Spinal cord (tissue), 10 donors: ENCODE measurements at places on chromosomes 2 and 18. TPM values are rescaled to one million over a fixed set of nuclear protein-coding genes. Genes with fewer than 3 reads are reported as not detected.

DNA sequence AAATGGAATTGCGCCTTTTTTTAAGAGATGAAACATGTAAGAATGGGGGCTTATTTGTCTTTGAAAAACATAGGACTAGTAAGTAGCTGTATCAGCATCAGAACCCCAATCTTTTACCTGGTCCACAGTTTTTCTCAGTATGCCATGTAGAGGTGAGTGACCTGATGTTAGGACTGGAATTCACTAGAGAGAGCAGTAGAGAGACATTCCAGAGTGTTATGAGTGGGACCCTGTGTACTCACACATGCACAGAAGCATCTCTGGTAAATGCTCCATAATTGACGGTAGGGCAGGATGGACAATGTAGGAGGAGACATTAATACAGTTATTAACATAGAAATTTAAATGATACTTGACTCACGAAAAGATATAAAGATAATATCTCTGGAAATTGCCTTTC, 1.4 kb upstream of the GALNT13 start:
- no peak overlapping the region for H3K4me3 ChIP-seq
- peaks cover 9% of the 10 kb centered on the region for H3K4me1 ChIP-seq
- no peak for DNase-seq

The NCK2 gene
- 40.9 TPM for total RNA-seq

- H3K4me3 ChIP-seq = no peak overlapping the region
- DNase-seq = no peak
- no peak overlapping the region for H3K27ac ChIP-seq
- no peaks in the 10 kb centered on the region for H3K27me3 ChIP-seq
- peaks cover 19% of the 10 kb centered on the region for H3K36me3 ChIP-seq
Measured at GRCh38 chr2:55355451-55355850, 64.2 kb downstream of the CCDC88A start.

DNA sequence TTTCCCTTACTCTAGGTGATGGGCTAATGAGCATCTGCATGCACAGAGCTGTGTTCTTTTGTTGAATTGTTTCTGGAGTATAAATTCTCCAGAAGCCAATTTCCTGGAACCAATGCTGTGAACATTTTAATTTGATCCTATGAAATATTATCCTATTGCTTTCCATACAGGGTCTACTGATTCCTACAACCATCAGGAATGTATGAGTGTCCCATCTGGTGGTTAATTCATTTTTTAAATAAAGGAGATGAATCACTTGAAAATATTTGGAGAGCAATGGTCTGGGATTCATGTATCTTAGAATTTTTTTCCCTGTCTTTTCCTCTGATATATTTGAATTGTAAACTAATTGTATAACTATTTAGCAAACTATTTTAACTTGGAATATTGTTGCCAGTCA, 14.0 kb downstream of the KIF5C start:
- peaks cover 10% of the 10 kb centered on the region for H3K4me1 ChIP-seq
- no peaks in the 10 kb centered on the region for H3K36me3 ChIP-seq
- H3K4me3 ChIP-seq = no peak overlapping the region
- no peak overlapping the region for H3K27ac ChIP-seq

The CRYGC gene
- not detected for total RNA-seq

DNA sequence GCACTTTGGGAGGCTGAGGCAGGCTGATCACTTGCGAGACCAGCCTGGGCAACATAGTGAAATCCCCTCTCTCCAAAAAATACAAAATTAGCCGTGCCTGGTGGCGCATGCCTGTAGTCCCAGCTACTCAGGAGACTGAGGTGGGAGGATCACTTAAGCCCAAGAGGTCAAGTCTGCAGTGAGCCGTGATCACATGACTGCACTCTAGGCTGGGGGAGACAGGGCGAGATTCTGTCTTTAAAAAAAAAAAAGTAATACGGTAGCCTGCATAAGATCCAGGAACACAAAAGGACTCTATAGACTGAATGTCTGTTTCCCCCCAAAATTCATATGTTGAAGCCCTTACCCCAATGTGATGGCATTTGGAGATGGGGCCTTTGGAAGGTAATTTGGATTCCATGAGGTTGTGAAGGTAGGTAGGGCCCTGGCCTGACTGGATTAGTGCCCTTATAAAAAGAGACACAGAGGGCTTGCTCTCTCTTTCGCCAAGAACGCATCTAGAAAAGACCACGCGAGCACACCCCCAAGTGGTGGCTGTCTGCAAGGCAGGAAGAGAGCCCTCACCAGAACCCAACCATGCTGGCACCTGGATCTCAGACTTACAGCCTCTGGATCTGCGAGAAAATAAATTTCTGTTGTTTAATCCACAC, 17.0 kb downstream of the MBOAT2 start:
- no peaks in the 10 kb centered on the region for H3K27me3 ChIP-seq
- H3K4me1 ChIP-seq = no peaks in the 10 kb centered on the region
- H3K4me3 ChIP-seq = no peak overlapping the region
- no peak overlapping the region for H3K27ac ChIP-seq

The TBC1D8 gene
- total RNA-seq = 21.3 TPM

- DNase-seq = peak; percentile 59
- no peak overlapping the region for H3K27ac ChIP-seq
- peaks cover 7% of the 10 kb centered on the region for H3K4me1 ChIP-seq
- H3K36me3 ChIP-seq = no peaks in the 10 kb centered on the region
Measured at GRCh38 chr2:102839668-102840388, 78.0 kb downstream of the TMEM182 start.

GRCh38 chr2:42953216-42953615, 160.8 kb upstream of the HAAO start:
- no peak overlapping the region for H3K27ac ChIP-seq
- H3K4me1 ChIP-seq = peaks cover 26% of the 10 kb centered on the region
- H3K4me3 ChIP-seq = no peak overlapping the region
- no peak for DNase-seq
- no peaks in the 10 kb centered on the region for H3K27me3 ChIP-seq

GRCh38 chr2:111696226-111696625, 187.8 kb downstream of the ANAPC1 start:
- no peak for DNase-seq
- H3K27ac ChIP-seq = no peak overlapping the region
- no peaks in the 10 kb centered on the region for H3K4me1 ChIP-seq
- H3K36me3 ChIP-seq = no peaks in the 10 kb centered on the region

The SPEG gene
- total RNA-seq = 12.2 TPM

- H3K4me3 ChIP-seq = no peak overlapping the region
- no peaks in the 10 kb centered on the region for H3K27me3 ChIP-seq
- H3K4me1 ChIP-seq = no peaks in the 10 kb centered on the region
- no peaks in the 10 kb centered on the region for H3K36me3 ChIP-seq
Measured at GRCh38 chr18:35749701-35750100, 168.2 kb downstream of the GALNT1 start.

DNA sequence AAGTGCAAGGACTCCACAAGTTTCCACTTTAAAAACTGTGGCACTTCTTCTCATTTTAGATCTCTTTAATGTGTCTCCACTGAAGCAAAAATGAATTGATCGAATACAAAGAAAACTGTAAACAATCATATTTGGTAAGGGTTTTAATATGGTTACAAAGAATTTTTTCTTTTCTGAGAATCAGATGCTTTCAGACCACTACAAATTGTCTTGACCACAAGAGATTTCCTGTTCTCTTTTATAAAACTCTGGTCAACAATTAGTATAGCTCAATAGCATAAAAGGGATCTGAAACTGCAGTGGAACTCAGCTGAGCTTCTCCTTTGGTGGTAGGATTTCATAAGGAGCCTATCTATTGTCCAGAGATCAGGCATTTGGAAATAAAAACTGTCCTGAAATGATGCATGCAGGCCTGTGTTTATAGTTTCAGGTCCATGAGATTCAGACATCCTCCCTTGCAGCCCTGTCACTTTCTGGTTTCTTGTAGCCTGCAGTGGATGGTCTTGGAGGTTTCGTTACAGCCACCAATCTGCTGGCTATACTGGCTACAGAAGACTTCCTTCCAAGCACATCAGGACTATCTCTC, 120.0 kb downstream of the DOCK10 start:
- peaks cover 17% of the 10 kb centered on the region for H3K36me3 ChIP-seq
- peaks cover 7% of the 10 kb centered on the region for H3K4me1 ChIP-seq
- DNase-seq = no peak
- H3K27ac ChIP-seq = no peak overlapping the region

DNA sequence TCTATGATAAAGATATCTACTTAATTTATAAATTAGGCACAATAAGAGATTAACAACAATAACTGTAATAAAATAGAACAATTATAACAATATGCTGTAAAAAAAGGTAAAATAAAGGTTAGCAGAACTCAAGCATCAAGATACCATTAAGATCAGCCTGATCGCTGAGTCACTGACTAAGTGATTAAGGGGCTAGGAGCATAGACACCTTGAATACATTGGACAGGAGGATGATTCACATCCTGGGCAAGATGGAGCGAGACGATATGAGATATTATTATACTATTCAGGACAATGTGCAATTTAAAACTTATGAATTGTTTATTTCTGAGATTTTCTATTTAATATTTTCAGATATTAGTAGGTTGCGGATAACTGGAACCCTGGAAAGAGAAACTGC, 1277.8 kb upstream of the ZEB2 start:
- H3K27ac ChIP-seq = no peak overlapping the region
- no peaks in the 10 kb centered on the region for H3K4me1 ChIP-seq
- H3K4me3 ChIP-seq = no peak overlapping the region
- no peak for DNase-seq
- H3K36me3 ChIP-seq = no peaks in the 10 kb centered on the region

The SAG gene
- 0.69 TPM for total RNA-seq

DNA sequence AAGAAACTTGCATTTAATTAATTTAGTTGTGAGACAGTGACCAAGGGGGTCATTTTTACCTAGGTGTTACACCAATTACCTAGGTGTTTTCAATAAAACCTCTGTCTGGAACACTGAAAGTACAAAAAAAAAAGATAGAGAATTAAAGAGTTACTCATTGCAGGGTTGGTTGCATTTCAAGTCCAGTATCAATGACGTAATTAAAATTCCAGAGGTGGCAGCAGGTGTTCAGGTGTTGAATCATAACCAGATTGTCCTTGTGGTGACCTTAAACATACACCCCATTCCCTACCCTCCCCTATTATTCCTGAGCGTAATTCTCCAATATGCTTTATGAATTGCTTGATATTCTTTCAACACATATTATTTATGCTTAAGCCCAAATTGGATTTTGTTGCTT, 352.0 kb upstream of the SLC8A1 start:
- DNase-seq = no peak
- H3K4me1 ChIP-seq = no peaks in the 10 kb centered on the region
- no peak overlapping the region for H3K4me3 ChIP-seq
- H3K27me3 ChIP-seq = no peaks in the 10 kb centered on the region
- H3K27ac ChIP-seq = no peak overlapping the region
- H3K36me3 ChIP-seq = no peaks in the 10 kb centered on the region

- H3K36me3 ChIP-seq = no peaks in the 10 kb centered on the region
- no peak overlapping the region for H3K27ac ChIP-seq
- no peaks in the 10 kb centered on the region for H3K27me3 ChIP-seq
- no peaks in the 10 kb centered on the region for H3K4me1 ChIP-seq
- no peak for DNase-seq
Measured at GRCh38 chr2:165251366-165251765, 12.2 kb downstream of the SCN2A start.

GRCh38 chr2:238024986-238025385, 35.8 kb upstream of the SCLY start:
- no peaks in the 10 kb centered on the region for H3K4me1 ChIP-seq
- no peak overlapping the region for H3K4me3 ChIP-seq
- H3K27me3 ChIP-seq = no peaks in the 10 kb centered on the region
- H3K36me3 ChIP-seq = peaks cover 16% of the 10 kb centered on the region

The NMUR1 gene
- total RNA-seq = 0.30 TPM

DNA sequence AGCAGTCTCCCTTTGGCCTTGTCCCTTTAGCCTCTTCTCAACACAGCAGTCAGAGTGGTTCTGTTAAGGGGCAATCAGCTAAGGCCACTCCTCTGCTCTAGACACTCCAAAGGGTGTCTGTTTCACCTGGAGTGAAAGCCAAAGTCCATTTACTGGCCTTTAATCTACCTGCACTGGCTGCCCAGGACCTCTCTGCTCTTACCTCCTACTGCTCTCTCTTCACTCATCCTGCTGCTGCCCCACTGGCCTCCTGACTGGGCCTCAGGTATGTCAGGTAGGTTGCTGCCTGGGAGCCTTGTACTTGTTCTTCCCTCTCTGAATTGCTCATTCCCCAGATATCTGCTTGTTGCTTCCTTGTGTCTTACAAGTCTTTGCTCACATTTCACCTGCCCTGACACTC, 68.2 kb downstream of the PIKFYVE start:
- H3K4me3 ChIP-seq = no peak overlapping the region
- no peaks in the 10 kb centered on the region for H3K27me3 ChIP-seq
- DNase-seq = no peak
- no peaks in the 10 kb centered on the region for H3K4me1 ChIP-seq

The FOXD4L1 gene
- total RNA-seq = 0.10 TPM

DNA sequence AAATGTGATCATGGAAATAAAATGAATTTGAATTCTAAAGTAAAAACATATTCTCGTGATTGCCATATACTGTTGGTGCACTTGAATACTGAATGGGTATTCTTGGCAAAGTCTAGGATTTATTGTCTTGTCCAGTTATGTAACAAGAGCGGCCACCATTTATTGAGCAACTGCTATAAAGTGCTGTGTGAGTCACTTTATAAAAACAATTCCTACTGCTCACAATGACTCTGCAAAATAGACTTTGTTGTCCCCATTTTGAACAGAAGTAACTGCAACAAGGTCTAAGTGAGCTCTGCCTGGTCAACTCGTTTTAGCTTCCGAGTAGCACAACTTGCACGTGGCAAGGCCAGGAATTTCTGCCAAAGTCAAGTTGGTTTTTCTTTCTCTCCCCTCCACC, 995.6 kb upstream of the FANCL start:
- no peaks in the 10 kb centered on the region for H3K4me1 ChIP-seq
- no peaks in the 10 kb centered on the region for H3K27me3 ChIP-seq
- DNase-seq = no peak
- no peaks in the 10 kb centered on the region for H3K36me3 ChIP-seq
- no peak overlapping the region for H3K4me3 ChIP-seq

DNA sequence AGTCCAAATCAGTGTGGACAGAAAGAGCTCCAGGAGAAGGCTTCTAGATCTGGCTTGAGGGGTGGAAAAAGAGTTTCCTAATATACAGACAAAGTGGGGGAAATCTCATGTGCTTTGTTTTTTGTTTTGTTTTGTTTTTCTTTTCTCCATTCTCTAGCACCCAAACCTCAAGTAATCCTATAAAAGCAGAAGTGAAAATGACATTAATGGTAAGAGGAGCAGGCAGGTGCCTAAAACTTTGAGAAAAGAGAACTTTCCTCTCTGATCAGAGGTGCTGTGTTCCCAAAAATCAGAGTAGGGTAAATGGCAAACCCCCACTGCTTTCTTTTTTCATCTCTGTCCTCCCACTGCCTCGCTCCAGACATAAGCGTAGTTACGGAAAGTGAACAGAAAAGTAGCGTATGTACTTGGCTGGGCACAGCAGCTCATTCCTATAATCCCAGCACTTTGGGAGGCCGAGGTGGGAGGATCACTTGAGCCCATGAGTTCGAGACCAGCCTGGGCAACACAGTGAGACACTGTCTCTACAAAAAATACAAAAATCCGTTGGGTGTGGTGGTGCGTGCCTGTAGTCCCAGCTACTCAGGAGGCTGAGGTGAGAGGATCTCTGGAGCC, 77.8 kb downstream of the FAM161A start:
- no peaks in the 10 kb centered on the region for H3K4me1 ChIP-seq
- no peaks in the 10 kb centered on the region for H3K27me3 ChIP-seq
- DNase-seq = no peak
- H3K27ac ChIP-seq = no peak overlapping the region
